NCI-H187 treated with DMSO at 0.1 percent for 48 hours (cell line): ENCODE measurements at places on chromosomes 1 and 21.

- DNase-seq = no peak
Observed at GRCh38 chr1:236997361-236997760, 6.9 kb downstream of the MT1HL1 start.

DNA sequence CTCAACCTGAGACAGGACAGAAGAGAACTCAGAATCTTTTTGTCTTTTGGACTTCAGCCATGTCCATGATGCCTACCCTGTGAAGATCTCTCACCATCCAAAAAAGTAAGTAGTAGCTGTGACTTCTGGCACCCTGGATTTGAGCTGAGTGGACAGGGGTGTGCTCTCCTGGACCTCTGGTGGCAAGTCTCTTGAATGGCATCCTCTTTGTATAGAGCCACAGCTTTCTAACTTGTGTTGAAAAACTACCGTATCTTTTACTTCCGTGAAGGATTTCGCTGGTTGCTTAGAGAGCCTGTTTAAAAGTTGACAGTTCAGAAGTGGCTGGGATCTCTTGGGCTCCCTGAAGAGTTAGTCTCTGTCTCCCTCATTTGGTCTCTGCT lies 1.8 kb downstream of the MFN2 start:
- DNase-seq = no peak

DNA sequence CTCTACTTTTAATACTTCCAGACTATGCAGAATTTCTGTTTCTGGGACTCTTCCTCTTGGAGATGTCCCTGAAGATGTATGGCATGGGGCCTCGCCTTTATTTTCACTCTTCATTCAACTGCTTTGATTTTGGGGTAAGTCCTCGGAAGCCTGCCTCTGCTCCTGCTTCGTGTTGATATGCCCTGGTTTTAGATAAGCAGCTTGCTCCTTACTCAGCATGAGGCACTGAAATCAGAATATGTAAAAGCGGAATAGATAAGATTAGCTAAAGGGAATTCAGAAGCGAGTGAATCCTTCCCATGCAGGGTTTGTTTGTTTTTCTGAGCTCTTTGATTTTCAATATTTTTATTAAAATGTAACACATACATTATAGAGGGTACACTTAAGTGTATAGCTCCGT lies 234.7 kb downstream of the CACNA1E start:
- DNase-seq = no peak

DNA sequence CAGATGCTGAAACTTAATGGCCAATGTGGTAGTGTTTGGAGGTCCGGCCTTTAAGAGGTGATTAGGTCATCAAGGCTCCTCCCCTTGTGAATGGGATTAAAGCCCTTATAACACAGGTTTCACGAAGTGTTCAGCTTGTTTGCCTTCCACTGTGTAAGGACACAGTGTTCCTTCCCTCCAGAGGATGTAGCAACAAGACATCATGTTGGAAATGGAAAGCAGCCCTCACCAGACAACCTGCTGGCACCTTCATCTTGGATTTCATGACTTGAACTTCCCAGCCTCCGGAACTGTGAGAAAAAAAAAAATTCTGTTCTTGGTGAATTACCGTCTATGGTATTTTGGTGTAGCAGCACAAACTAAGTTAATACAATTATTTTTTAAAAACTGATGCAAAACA lies 613.8 kb downstream of the KIF26B start:
- no peak for DNase-seq

GRCh38 chr1:56843544-56843943 lies 11.1 kb upstream of the C8A start:
- no peak for DNase-seq

DNA sequence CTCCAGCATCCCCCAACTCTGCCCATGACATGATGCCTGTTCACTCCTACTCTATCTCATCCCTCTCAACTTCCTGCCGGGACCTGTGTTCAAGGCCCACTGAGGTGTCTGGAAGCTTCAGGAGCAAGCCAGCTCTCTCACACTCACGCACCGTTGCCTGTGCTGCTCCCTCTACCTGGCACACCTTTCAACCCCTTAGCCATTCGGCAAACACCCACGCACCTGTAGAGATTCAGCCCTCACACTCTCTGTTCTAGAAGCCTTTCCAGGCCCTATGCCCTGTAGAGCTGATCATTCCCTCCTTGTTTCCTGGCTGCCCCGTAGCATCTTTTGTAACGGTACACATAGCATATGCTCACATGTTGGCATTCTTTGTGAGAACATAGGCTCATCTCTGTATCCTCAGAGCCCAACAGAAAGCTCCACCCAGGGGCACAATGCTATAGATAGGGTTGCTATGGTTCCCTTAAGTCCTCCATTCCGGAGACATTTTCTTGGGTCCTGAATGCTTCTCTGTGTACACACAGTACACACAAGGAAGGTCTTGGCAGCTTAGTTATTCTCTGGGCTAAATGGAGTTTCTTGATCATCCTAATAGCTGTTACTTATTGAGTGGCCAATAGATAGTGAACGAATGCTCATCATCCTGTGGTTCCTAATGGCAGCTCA lies 1.3 kb downstream of the C8B start:
- no peak for DNase-seq
